ENCODE measurements at places on chromosomes 16 and 17.

GRCh38 chr17:34370997-34371395 is 8.0 kb upstream of the CCL1 start:
- no peak for DNase-seq

DNA sequence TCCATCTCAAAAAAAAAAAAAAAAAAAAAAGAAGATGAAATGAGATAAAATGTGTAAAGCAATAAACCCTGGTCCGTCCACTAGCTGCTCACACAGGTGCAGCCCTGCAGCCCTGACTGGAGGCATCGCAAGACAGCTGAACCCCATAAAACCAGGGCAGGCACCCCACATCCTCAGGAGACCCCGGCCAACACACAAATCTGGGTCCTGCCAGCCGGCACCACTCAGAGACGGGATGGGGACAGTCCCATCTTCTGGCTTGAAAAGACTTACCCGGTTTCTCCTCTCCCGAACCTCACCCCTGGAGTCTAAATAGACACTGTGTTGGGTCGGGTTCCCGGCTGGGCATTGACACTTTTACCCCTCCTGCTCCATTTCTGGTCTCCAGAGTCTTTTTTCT is 52.7 kb upstream of the TNRC6C start:
- DNase-seq: no peak

GRCh38 chr17:41683441-41684007 is 5.2 kb upstream of the EIF1 start:
- DNase-seq: no peak

GRCh38 chr17:29613352-29613837 is 9.3 kb downstream of the CORO6 start:
- peak; percentile 88 for DNase-seq

- no peak for DNase-seq
These were observed 85.5 kb downstream of the SHISA6 start for GRCh38 chr17:11326492-11326891.

GRCh38 chr16:79593074-79593531 is 7.4 kb downstream of the MAF start:
- no peak for DNase-seq

GRCh38 chr17:59391021-59391420 is 59.6 kb downstream of the YPEL2 start:
- no peak for DNase-seq

GRCh38 chr16:21283521-21284289 is 5.6 kb upstream of the CRYM start:
- DNase-seq: no peak

GRCh38 chr16:10323528-10323869 is 62.4 kb upstream of the ATF7IP2 start:
- no peak for DNase-seq

DNA sequence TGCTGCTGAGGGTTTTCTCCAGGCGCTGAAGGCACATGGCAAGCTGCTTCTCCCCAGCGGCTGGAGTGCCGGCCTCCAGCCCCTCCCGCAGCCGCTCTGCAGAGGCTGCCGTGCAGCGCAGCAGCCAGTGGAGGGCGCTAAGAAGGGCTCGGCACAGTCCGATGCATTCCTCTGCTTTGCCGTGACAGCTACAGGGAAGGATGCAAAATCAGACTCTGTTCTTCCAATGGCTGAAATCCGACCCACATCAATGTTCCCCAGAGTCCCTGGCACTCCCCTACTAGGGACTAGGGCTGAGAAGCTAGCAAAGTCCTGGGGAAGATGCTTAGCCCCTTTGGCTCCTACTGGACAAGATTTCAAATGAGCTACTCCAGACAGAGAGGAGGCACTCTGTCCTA is 19.0 kb downstream of the MED24 start:
- no peak for DNase-seq

- no peak for DNase-seq
These were observed 359.1 kb downstream of the WWOX start for GRCh38 chr16:78458588-78458987.

- DNase-seq: no peak
These were observed 20.0 kb downstream of the CNP start for GRCh38 chr17:41986634-41987033.

DNA sequence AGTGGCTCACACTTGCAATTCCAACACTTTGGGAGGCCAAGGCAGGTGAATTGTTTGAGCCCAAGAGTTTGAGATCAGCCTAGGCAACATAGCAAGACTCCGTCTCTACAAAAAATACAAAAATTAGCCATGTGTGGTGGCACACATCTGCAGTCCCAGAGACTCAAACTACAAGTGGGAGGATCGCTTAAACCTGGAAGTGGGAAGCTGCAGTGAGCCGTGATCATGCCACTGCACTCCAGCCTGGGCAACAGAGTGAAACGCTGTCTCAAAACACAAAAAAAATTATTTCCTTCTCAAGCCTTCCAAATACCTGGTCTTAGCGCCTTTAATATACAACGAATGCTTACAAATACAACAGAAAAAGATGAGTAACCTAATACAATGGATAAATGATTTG is 19.7 kb upstream of the CBX2 start:
- DNase-seq: no peak

DNA sequence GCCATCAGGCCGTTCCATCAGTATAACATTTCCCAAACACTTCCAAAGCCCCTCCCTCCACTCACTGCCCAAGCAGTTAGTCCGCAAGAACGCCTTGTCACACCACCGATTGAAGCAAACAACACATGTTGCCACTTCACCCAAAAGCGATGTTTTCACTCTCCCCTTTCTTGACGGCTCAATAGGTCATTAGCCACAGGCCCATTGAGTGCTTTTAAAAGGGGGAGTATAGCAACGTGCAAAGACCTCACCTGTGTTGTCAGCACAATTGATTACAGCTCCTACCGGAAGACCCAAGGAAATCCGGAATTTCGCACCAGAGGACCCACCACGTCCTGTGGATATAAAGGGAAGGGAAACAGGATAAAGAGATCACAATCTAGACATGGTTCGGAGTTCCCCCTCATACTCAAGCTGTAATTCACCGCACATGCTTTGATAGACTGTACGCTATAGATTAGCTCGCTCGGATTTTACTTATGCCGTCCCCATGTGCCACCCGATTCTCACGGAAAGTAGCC is 690 bp downstream of the RPL23 start:
- no peak for DNase-seq

DNA sequence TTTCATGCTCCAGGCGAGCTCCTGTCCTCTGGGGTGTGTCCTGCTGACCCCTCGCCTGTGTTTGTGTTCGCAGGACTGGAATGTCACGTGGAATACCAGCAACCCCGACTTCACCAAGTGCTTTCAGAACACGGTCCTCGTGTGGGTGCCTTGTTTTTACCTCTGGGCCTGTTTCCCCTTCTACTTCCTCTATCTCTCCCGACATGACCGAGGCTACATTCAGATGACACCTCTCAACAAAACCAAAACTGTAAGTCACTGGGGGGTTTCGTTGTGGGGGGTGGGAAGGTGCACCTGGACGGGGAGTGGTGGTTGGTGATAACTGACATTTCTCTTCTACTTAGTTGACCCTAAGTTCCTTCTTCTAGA is 58.3 kb downstream of the ABCC1 start:
- no peak for DNase-seq

DNA sequence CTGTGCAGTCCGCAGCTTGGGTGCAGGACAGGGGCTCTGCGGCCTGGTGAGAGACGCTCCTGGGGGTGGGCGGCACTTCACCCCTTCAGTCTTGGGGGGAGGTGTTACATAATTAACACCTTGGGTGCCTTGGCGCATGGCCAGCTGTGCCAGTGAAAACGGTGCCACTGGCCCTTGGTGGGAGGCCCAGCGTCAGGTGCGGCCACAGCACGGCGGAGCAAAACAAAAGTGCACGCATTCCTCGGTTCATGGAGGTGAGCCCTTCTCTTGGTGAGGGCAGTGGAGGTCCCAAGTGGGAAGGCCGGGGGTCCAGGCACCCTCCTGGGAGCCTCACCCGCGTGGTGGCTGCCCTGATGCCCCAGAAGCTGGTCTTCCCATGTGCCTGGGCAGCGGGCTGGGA is 89.8 kb downstream of the ENGASE start:
- no peak for DNase-seq

- DNase-seq: no peak
These were observed 10.8 kb downstream of the MAP2K3 start for GRCh38 chr17:21295036-21295952.

DNA sequence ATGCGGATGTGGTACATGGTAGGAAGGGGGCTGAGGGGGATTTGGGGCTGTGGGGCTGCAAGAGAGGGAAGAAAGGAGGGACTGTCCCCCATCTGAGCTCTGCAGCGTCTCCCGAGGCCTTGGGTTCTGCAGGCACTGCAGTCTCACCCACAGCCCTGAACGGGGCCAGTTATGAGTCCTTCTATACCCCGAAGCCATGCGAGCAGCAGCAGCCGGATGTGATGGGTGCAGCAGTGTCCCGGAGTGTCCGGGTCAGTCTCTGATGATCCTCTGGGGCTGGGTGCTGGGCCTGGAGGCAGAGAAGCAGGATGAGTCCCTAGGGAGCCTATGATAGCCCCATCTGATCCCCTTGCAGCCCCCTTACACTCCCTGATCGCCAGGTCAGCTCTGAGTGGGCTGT is 41.5 kb downstream of the CPNE2 start:
- no peak for DNase-seq

DNA sequence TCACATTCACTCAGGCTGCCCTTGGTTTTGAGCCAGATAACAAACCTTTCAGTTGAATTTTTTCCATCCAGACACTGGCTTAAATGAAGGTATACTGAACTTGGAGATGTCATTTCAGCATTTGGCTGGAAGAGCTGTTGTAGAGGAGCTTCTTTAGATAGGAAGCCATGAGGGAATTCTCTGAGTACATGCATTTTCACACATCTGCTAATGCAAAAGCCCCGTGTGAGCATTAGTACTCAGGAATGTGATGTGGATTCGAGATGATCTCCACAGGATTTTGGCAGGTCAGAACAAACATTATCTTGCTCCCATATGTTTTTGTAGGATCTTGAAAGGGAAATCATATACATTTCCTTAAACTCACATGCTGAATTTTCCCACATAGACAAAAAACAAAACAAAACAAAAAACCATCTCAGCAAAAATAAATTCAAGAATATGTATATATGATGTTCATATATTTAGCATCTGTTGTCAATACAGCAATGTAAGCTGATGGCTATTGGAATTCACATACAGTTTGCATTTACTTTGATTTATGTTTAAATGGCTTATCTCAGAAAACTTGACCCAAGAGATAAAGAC is 277.2 kb upstream of the TBX2 start:
- no peak for DNase-seq

GRCh38 chr17:50222922-50223321 is 21.5 kb upstream of the COL1A1 start:
- DNase-seq: no peak

DNA sequence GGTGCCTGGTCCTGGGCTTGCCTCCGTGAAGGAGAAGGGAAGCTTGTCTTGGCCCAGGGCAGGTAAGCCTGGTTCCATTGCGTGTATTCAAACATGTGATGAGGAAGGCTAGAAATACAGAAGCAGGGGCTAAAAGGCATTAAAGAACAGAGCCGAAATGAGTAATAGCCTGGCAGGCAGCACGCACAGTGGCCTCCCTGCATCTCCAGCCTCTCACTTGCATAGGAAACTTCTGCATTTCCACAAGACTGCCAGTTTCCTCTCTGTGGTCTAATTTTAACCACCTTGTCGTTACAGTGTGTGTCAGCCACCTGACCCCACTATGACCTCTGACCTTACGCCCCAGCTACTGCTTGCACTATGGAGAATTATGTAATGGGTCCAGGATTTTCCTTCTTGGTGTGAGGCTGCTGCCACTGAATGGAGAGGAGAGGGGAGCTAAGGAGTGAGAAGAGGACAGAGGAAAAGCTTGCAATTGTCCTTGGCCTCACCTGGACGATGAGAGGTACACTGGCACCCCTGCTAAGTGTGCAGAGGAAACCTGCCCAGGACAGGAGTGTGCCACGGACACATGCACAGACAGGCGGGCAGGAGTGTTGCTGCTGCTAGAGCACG is 32.8 kb downstream of the HIC1 start:
- DNase-seq: no peak

GRCh38 chr17:46264456-46265198 is 30.3 kb upstream of the LRRC37A start:
- no peak for DNase-seq

GRCh38 chr16:726438-727290 is at the start of the genes CCDC78 and HAGHL:
TSS of gene CCDC78 (minus strand) at chr16:726443. CDS start at chr16:726367, 76 bp downstream.
TSS of gene HAGHL (plus strand) at chr16:727106. CDS start at chr16:727510, 404 bp downstream.
- peak; percentile 45 for DNase-seq

DNA sequence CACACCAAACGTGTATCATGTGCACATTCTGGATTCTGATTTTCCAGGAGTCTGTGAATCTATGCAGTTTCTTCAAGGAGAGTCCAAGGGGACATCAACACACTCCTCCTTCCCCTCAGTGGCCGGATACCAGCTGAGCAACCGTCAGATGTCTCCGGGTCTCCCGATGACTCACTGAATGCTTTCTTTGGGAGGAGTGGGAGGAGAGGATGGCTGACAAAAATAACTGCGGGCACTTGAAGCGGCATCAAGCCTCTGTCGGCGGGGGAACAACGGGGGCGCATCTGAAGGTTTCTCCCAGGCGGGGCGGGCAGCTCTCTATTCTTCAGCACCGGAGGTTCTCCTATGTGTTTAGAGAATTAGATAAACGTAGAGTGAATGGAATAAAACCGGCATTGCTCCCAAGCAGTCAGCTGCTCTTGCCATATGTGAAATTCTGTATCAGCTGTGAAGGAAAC is 24.6 kb upstream of the LRRC75A start:
- DNase-seq: no peak

DNA sequence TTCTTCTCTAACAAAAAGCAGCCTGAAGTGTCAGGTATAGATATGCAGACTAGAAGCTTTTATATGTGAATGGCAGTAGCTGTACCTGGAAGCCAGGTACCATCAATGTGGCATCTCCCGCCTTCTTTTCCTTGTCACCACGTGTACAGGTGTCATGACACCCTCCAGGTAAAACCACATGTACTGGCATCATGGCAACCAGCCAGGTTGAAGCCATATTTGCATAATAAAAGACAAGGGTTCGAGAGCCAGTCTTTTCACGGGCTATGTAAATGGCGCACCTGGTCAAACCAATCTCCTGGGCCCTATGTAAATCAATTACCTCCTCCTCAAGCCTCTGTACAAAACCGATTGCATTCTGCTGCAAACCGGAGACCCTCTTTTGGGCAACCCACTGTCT is 541.3 kb downstream of the CDH11 start:
- DNase-seq: no peak

DNA sequence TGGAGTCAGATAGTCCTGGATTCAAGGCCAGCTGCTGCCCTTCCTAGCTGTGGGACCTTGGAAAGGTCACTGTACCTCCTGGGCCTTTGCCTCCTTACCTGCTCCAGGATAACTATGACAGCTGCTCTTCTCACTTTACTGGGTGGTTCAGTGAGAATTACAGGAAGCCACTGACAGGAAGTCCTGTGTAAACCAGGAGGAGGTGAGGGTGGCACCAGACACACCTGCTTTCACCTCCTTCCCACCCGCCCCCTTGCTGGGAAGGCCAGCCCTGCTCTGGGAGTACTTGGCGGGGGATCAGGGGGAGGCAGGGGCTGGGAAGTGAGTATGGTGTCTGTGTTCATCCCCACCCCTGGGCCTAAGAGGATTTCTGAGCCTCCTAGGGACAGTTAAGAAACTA is 42.6 kb downstream of the CPNE2 start:
- DNase-seq: no peak

- no peak for DNase-seq
These were observed 1.5 kb downstream of the TEX2 start for GRCh38 chr17:64261417-64262145.

- DNase-seq: no peak
These were observed 165.3 kb upstream of the DYNLRB2 start for GRCh38 chr16:80375513-80375912.

GRCh38 chr17:35587074-35587961 is at the start of gene AP2B1:
TSS of gene AP2B1 (plus strand) at chr17:35587322. CDS start at chr17:35594031, 6,709 bp downstream.
- DNase-seq: peak; percentile 99

All from stimulated activated CD8-positive, alpha-beta memory T cell treated with anti-CD3 and anti-CD28 coated beads, Interleukin-7, amount 100 ng/mL, for 1 hour (primary cell).